ENCODE measurements at places on chromosomes 7 and 10.
A peak's percentile ranks its signal among the peaks of the same experiment; 100 is the strongest.

DNA sequence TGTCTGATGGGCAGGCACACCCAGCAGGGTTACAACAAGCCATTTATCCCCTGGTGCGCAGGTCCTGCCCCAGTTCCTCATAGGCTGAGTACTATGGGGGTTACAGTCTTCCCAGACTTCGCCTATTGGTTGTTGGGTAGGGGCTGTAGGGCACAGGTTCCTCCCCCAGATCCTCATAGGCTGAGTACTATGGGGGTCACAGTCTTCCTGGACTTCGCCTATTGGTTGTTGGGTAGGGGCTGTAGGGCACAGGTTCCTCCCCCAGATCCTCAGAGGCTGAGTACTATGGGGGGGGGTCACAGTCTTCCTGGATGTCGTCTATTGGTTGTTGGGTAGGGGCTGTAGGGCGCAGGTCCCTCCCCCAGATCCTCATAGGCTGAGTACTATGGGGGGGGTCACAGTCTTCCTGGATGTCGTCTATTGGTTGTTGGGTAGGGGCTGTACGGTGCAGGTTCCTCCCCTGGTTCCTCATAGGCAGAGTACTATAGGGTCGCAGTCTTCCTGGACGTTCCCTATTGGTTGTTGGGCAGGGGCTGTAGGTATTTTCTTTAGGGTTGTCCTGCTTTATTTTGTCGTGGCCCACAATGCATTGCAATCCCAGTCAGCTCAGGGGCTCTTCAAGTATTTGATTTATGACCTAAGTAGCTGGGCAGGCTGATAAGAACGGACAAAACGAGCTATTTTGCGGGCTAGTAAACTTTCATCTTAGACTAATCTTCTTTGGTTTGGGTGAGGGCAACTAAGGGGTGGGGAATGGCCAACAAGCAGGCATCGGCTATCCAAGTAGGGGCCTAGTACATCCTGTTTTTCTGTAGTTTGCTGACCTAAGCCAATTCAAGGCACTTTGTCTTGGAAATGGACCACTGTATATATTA lies 3.4 kb downstream of the LRRC27 start:
- DNase-seq, result no peak

GRCh38 chr7:4147926-4148620 lies 534.0 kb upstream of the FOXK1 start:
- no peak for DNase-seq

DNA sequence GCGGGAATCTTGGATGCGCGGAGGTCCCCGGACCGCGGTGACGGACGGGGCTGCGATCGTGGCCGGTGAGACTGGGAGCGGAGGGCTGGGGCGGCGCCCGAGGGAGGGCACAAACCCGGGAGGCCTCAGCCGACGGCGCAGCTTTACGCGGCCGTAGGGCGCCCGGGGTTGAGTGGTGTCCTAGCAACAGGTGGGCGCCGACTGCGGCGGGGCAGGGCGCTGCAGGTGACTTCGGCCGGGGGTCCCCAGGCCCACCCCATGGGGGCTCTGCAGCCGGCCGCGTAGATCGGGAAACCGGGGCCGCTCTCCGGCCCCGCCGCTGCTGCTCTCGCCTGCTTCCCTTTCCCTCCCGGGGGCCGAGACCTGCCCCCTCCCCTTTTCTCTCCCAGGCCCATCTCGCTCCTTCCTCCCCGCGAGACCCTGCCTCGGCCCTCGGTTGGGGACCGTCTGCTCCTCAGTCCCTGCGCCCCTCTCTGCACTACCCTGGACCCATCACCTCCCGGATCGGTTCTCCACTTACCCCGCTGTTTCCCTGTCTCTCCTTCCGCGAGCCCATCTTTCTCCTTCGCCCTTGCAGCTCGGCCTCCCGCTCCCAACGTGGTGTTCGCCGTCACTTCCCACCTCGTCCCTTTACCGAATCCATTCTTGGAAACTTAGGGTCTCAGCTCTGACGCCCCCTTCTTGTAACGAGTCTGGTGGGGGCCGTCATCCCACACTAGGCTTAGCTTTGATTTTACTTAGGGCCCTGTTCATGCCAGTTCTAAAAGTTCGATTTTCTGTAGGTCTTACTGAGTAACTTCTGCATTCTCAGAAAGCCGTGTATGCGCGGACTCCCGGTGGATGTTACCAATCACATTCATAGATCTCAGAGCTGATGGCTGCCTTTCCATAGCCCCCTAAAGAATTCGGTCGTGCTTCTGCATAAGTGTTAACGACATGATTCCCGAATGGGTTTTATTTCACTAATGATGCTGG lies 18.5 kb upstream of the ACBD5 start:
- DNase-seq, result no peak

- DNase-seq, result no peak
Measured at GRCh38 chr7:70263471-70264255, 665.4 kb downstream of the AUTS2 start.

DNA sequence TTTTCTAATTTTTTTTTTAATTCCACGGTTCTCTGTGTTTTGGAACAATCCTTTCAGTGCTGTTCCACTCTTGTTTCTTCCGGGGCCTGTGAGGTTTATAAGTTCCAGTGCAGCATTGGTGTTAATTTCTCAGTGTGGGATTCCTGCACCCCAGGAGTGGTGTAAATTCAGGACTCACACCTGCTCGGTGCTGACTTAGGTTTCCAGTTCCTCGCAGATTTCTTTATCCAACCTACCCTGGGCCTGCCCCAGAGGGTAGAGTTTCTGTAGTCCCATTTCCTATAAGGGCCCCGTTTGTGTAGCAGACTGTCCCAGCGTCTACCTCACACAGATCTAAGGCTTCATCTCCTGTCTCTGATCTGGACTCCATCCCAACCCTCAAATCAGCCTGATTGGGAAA lies 27.4 kb upstream of the MET start:
- no peak for DNase-seq

DNA sequence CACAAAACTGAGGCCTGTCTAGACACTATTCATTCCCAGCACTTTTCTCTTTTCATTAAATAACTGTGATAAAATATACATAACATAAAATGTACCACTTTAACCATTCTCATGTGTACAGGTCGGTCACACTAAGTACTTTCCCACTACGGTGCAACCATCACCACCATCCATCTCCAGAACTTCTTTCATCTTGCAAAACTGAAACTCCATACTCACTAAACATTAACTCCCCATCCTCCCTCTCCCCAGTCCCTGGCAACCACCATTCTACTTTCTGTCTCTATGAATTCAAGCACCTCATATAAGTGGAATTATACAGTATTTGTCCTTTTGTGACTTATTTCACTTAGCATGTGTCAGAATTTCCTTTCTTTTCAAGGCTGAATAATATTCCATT lies 53.0 kb downstream of the ARHGAP12 start:
- no peak for DNase-seq

GRCh38 chr10:132096223-132096622 lies 30.5 kb downstream of the JAKMIP3 start:
- DNase-seq, result peak; percentile 83

DNA sequence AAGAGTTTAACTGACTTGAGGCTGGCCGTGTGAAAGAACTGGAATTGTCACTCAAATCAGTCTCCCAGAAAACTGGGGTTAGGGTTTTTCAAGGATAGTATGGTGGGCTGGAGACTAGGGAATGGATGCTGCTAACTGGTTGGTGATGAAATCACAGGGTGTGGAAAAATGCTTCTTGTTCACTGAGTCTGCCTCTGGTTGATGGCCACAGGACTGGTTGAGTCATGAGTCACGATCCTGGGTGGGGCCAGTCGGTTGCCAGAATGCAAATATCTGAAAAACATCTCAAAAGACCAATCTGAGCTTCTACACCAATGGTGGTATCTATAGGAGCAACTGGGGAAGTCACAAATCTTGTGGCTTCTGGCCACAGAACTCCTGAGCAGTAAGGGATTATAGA lies 16.3 kb upstream of the BAMBI start:
- peak; percentile 63 for DNase-seq

GRCh38 chr7:124452186-124452585 lies 313.4 kb downstream of the GPR37 start:
- DNase-seq, result no peak

DNA sequence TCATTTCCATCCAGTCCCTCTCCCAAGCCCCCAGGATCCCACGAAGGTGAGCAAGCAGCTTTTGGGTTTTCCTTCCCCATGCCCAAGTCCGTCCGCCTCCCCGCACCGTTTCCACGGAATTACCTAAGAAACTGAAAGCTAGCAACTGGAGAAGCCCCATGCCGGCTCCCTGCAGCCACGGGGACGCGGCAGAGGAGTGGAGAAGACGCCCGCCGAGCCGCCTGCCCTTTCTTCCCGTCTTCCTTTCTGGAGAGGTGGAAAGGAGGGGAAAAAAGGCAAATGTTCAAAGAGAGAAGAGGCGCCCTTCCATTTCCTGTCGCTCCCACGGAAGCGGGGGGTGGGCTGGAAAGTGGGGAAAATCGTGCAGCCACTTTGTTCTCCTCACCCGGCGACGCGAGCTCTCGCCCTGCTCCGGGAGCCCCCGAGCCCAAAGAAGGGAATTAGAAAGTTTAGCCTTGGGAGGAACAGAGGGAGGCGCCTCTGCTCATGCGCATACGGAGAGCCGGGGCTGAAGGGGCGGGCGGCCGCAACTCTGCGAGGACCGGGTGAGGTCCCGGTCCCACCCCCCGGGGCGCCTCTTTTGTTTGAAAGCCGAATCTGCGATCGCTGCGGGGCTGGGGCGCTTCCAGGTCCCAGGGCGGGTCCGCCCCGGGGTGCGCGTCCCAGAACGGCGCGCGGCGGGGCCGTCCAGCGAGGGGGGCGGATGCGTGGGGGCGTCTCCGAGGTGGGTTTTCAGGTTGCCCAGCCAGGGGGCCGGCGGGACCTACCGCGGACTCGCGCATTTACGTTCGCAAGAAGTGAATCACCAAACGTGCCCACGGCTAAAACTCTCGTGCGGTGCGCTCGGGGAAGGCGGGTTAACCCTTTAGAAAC lies at the start of gene LAMB1:
LAMB1 (minus strand) TSS at position 436 of the 873 bp plus-strand sequence; CDS start at position 160, 276 bp downstream.
- DNase-seq, result peak; percentile 88

DNA sequence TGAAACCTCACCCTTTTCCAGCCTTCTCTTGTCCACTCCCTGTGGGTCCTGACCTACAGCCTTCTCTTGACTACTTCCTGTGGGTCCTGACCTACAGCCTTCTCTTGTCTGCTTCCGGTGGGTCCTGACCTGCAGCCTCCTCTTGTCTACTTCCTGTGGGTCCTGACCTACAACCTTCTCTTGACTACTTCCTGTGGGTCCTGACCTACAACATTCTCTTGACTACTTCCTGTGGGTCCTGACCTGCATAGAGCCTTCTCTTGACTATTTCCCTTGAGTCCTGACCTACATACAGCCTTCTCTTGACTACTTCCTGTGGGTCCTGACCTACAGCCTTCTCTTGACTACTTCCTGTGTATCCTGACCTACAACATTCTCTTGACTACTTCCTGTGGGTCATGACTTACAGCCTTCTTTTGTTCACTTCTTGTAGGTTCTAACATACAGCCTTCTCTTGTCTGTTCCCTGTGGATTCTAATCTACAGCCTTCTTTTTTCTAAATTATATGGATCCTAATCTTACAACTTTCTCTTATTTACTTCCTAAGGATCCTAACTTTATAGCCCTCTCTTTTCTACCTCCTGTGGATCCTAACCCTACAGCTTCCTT lies 36.5 kb downstream of the C10orf71 start:
- DNase-seq, result no peak

DNA sequence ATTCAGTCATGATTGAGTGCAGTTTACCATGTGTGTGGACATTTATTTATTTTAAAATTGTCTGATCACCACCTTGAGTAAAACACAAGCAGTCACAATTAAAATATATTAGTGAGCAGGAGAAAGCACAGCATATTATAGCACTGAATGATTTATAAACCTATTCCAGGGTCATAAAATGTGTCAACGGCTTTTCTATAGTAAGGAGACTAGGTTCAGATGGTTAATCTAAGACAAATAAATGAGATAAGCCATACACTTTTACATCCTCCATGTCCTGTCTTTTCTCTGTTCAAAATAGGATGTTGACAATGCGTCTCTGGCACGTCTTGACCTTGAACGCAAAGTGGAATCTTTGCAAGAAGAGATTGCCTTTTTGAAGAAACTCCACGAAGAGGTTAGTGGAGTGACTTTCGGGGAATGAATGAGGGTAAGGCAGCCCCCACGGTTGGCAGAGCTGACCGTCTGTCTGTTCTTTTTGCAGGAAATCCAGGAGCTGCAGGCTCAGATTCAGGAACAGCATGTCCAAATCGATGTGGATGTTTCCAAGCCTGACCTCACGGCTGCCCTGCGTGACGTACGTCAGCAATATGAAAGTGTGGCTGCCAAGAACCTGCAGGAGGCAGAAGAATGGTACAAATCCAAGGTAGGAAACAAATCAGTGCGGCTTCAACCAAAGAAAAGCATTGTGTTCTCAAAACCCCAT lies 5.4 kb downstream of the VIM start:
- no peak for DNase-seq

- no peak for DNase-seq
Measured at GRCh38 chr10:85557706-85558105, 808.9 kb downstream of the GRID1 start.

DNA sequence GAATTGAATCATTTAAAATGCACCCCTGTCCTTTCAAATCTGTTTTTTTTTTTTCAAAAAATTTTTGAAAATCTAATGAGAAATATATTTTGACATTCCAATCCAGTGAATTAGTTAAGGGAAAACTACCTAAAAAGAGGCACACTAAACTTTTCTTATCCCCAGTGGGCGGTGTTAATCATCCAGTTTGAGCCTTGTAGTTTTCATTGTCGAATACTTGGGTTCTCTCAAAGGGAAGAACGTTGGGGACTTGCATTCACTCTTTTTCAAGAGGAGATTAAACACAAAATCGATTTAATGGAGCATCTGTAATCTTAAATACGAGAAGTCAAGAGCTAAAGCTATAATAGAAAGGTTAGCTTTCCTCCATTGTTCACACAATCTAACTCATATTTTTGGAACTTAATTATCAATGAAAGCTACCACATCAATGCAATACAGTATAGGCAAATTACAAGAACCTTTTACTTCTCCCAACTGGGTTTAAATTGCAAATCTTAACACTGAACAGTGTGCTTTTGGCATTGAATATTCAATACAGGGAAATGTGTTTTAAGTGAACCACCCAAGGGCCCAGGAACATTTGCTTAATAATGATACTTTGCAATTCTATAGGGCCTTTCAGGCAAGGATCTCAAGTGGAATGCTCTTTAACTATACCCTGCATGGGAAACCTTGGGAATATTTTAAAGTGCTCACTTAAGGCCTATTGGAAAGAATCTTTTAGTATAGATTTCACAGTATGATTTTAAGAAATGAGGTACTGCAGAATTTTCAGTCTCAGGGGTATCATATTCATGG lies 13.1 kb upstream of the SP8 start:
- no peak for DNase-seq

DNA sequence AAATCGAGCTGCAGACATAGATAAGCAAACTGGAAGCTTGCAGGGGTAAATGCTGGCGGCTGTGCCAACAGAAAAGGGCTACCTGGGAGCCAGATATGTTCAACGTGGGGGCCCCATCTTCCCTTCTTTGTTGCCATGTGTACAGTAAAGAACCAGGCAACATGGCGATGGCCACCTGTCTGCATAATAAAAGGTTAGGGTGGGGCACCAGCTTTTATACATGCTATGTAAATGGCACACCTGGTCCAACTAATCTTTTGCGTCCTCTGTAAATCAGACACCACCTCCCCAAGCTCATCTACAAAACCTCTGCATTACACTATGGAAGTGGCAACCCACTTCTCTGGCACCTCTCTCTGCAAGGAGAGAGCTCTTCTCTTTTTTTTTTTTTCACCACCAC lies 13.9 kb downstream of the BUD31 start:
- DNase-seq, result no peak

- no peak for DNase-seq
Measured at GRCh38 chr10:90998733-90999511, 78.0 kb upstream of the ANKRD1 start.

GRCh38 chr7:138878051-138878450 lies 80.1 kb upstream of the ATP6V0A4 start:
- DNase-seq, result no peak

Measured in urothelium cell line (cell line).